ENCODE measurements at places on chromosomes 16 and 17. TPM values are rescaled to one million over a fixed set of nuclear protein-coding genes. Genes with fewer than 3 reads are reported as not detected.

DNA sequence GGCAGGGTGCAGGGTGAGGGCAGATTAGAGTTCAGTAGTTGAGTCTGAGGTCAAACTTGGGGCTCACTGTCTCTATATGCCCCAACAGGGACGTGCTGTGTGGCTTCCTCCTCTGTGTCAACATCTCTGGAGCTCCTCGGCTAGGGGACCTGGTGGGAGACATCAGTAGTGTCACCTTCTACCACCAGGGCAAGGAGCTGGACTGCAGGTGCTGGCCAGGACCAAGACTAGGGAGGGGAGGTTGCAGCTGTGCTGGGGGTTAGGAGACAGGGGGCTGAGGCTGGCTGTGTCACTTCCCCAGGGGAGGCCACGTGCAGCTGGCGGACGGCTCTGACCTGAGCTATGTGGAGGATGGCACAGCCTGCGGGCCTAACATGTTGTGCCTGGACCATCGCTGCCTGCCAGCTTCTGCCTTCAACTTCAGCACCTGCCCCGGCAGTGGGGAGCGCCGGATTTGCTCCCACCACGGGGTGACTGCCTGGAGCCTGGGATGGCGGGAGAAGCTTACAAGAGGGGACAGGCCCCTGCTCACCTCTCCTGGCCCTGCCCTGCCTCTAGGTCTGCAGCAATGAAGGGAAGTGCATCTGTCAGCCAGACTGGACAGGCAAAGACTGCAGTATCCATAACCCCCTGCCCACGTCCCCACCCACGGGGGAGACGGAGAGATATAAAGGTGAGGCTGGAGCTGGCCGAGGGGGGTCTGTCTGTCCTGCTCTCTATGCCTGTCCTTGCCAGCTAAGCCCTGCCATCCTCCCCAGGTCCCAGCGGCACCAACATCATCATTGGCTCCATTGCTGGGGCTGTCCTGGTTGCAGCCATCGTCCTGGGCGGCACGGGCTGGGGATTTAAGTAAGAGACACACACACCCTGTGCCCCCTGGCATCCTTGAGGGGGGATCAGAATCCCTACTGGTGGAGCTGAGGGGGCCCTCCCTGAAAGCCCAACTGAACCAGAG is 18.9 kb downstream of the ADAM11 start:
- peaks cover 6% of the 10 kb centered on the region for H3K27me3 ChIP-seq
- peak overlapping the region; percentile 25 for H3K4me3 ChIP-seq
- no peak overlapping the region for H3K27ac ChIP-seq
- H3K4me1 ChIP-seq = peaks cover 21% of the 10 kb centered on the region

DNA sequence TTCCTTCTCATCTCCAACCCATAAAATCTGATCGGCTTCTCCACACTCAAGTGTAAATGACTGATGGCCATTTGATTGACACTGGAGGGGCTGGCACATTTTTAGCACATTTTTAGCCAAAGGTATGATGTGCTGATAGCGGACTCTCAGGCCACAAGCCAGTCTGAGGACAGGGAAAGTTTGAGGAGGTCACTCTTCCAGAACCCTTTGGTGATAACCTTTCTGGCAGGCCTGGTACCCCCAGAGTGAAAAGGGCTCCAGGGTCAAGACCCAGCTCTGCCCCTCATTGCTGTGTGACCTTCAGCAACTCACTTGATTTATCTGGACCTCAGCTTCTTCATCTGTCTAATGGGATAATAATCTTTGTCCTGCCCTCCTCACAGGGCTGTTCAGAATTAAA is 1.7 kb upstream of the NLRC5 start:
- peak overlapping the region; percentile 100 for H3K4me3 ChIP-seq
- peaks cover 65% of the 10 kb centered on the region for H3K4me1 ChIP-seq
- peak overlapping the region; percentile 99 for H3K27ac ChIP-seq
- no peak for DNase-seq

- no peak overlapping the region for H3K4me3 ChIP-seq
- H3K27me3 ChIP-seq = peaks cover 2% of the 10 kb centered on the region
- no peaks in the 10 kb centered on the region for H3K36me3 ChIP-seq
- peaks cover 13% of the 10 kb centered on the region for H3K4me1 ChIP-seq
- peak; percentile 23 for DNase-seq
These were observed 15.3 kb downstream of the RNF43 start for GRCh38 chr17:58402047-58402446.

DNA sequence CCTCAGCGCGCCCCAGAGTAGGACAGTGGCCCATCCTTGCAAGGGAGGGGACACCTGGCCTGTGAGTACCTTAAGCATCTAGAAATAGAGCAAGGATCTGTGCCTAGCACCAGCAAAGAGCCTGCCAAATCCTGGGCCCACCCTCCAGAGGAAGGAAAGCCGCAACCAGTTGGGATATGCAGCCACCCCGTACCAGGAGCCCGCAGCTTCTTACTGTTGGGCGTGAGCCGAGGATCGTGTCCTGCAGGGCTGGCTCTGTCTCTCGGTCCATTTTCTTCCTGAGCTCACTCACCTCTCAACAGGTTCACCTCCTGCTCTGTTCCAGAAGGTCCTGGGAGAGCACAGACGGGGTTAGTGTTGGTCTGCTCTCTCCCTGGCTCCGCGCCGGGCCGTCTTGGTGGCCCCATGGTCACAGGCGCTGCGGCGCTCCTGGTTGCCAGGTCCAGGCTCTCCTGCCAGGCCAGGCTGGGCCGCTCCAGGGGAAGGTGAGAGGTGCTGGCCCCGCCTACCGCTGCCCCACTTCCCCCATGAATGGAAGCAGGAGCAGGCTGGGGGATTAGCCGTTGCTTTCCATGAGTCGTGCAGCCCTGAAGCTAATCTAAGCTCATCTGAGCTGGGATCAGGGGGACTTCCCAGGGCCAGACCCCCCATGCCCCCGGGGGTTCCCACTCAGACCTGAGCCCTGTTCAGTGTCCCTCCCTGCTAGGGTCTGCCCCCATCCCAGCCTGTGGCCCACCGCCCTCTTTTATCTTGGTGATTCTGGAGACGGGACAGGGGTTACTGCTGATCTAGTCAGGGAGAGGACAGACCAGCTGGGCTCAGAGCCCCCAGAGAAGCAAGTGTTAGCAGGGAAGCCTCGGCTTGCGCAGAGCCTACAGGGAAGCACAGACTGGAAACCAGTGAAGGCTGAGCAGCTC is 12.7 kb downstream of the ENDOV start:
- H3K36me3 ChIP-seq = no peaks in the 10 kb centered on the region
- H3K4me3 ChIP-seq = no peak overlapping the region
- DNase-seq = no peak
- H3K27ac ChIP-seq = no peak overlapping the region
- H3K4me1 ChIP-seq = peaks cover 17% of the 10 kb centered on the region

DNA sequence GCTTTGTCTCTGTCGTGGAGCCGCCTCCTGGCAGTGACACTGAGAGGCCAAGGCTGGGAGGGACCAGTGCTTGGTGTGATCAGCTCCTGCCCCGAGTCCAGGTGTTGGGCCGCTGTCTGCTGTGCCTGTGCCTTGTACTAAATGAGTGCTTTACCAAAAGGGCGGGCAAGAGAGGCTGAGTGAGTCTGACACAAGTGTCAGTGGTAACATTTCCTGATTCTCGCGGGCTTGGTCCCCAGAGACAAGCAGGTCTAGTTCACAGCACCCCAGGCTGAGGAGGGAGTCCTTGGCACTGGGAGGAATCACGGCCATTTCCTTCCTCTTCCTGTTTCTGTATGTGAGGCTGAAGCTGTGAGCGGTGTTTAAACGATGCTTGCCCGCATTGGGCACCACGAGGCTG is 30.2 kb downstream of the PLD6 start:
- peaks cover 94% of the 10 kb centered on the region for H3K4me1 ChIP-seq
- H3K27ac ChIP-seq = peak overlapping the region; percentile 97
- peak overlapping the region; percentile 64 for H3K4me3 ChIP-seq
- H3K36me3 ChIP-seq = peaks cover 85% of the 10 kb centered on the region
- H3K27me3 ChIP-seq = no peaks in the 10 kb centered on the region

- H3K36me3 ChIP-seq = no peaks in the 10 kb centered on the region
- H3K4me1 ChIP-seq = peaks cover 2% of the 10 kb centered on the region
- no peak for DNase-seq
These were observed 231.4 kb upstream of the WSCD1 start for GRCh38 chr17:5838661-5839300.

- H3K27ac ChIP-seq = no peak overlapping the region
- H3K4me1 ChIP-seq = no peaks in the 10 kb centered on the region
- H3K27me3 ChIP-seq = no peaks in the 10 kb centered on the region
- no peak overlapping the region for H3K4me3 ChIP-seq
- DNase-seq = no peak
These were observed 551.9 kb upstream of the CA10 start for GRCh38 chr17:52710363-52710901.

DNA sequence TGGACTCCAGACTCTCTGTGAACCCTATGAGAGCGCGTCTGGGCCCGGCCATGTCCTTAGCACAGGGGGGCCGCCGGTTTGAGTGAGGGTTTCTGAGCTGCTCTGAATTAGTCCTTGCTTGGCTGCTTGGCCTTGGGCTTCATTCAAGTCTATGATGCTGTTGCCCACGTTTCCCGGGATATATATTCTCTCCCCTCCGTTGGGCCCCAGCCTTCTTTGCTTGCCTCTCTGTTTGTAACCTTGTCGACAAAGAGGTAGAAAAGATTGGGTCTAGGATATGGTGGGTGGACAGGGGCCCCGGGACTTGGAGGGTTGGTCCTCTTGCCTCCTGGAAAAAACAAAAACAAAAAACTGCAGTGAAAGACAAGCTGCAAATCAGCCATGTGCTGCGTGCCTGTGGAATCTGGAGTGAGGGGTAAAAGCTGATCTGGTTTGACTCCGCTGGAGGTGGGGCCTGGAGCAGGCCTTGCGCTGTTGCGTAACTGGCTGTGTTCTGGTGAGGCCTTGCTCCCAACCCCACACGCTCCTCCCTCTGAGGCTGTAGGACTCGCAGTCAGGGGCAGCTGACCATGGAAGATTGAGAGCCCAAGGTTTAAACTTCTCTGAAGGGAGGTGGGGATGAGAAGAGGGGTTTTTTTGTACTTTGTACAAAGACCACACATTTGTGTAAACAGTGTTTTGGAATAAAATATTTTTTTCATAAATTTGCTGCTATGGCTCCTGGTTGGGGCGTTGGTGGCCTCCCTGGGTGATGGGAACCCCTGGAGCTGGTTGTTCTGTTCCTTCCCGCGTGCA is 23.1 kb downstream of the STAT5A start:
- H3K4me1 ChIP-seq = peaks cover 72% of the 10 kb centered on the region
- H3K27ac ChIP-seq = peak overlapping the region; percentile 85
- DNase-seq = no peak

DNA sequence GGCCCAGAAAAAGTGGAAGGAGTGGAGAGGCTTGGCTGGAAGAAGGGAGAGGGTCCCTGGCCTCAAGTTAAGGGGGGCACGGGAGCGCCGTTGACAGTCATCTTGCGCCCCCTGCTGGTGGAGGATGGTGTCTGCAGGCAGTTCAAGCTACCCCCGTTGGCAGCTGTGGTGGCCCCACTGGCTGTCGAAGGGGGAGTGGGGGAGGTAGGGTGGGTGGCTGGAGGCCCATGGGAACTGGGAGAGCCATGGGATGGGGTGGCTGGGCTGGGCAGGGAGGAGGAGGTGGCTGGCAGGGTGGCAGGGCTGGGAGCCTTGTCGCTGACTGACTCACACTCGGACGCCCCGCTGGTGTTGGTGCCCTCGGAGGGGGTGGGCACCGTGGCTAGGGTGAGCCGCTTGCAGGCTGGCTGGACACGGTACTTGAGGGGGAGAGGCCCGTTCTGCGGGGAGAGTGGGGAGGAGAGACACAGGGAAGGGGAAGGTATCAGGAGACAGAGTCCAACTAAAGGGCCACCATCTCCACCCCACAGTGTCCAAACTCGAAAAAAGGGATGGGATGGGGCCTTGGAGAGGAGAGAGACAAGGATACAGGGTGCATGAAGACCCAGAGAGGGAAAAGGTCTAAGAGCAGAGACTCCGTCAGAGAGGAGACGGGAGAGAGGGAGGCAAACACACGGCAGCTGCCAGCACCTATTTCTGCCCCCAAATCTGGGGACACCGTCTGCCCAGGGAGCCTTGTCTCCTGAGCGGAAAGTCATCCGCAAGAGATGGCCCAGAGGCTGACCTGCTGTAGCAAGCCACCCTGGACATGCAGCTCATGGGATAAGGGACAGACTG is 5.2 kb downstream of the CISD3 start:
- H3K27ac ChIP-seq = no peak overlapping the region
- no peak overlapping the region for H3K4me3 ChIP-seq
- H3K4me1 ChIP-seq = peaks cover 38% of the 10 kb centered on the region
- DNase-seq = peak; percentile 78

GRCh38 chr17:12856416-12856815 is 67.1 kb downstream of the ARHGAP44 start:
- H3K4me1 ChIP-seq = no peaks in the 10 kb centered on the region
- no peaks in the 10 kb centered on the region for H3K36me3 ChIP-seq
- H3K4me3 ChIP-seq = no peak overlapping the region

- no peaks in the 10 kb centered on the region for H3K4me1 ChIP-seq
- no peak overlapping the region for H3K27ac ChIP-seq
- no peak for DNase-seq
- no peaks in the 10 kb centered on the region for H3K36me3 ChIP-seq
- H3K27me3 ChIP-seq = peaks cover 1% of the 10 kb centered on the region
These were observed 7.9 kb downstream of the KRT37 start for GRCh38 chr17:41416479-41416878.

DNA sequence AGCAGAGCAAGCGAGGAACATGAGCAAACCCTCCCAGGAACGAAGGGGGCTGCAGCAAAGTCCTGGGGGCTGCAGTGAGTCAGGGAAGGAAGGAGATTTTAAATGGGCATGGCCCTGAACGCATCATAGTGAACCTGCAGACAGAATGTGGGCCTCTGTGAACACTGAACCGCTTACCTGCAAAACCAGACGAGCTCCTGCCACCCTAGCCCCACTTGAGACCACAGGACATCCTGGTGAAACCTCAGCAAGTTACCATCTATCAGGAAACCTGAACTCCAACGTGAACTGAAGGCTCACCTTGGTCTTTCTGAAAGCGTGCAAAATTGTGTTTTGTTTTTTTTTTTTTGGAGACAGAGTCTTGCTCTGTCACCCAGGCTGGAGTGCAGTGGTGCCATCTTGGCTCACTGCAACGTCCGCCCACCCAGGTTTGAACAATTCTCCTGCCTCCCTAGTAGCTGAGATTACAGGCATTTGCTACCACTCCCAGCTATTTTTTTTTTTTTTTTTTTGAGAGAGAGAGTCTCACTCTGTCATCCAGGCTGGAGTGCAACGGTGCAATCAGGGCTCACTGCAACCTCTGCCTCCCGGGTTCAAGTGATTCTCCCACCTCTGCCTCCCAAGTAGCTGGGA is 30.8 kb downstream of the FANCA start:
- peak overlapping the region; percentile 33 for H3K27ac ChIP-seq
- DNase-seq = peak; percentile 52
- H3K27me3 ChIP-seq = no peaks in the 10 kb centered on the region
- H3K4me1 ChIP-seq = peaks cover 33% of the 10 kb centered on the region

GRCh38 chr17:33050611-33051140 is 59.0 kb downstream of the SPACA3 start:
- no peaks in the 10 kb centered on the region for H3K36me3 ChIP-seq
- no peak overlapping the region for H3K4me3 ChIP-seq
- H3K27ac ChIP-seq = no peak overlapping the region
- H3K27me3 ChIP-seq = peaks cover 2% of the 10 kb centered on the region
- DNase-seq = no peak

IKZF3 gene
- total RNA-seq = 33.1 TPM

TNK1 gene
- 1.5 TPM for total RNA-seq

SLC7A5 gene
- 73.1 TPM for total RNA-seq

SCN4A gene
- total RNA-seq = 0.17 TPM

STX1B gene
- total RNA-seq = 0.62 TPM

RGS9 gene
- 6.3 TPM for total RNA-seq
